ENCODE measurements at places on chromosomes 5 and 9. TPM values are rescaled to one million over a fixed set of nuclear protein-coding genes. Genes with fewer than 3 reads are reported as not detected.

GRCh38 chr9:35771943-35772342 lies 17.9 kb upstream of the MSMP start:
- no peak for DNase-seq

GRCh38 chr9:120310035-120310434 lies 269.9 kb downstream of the CDK5RAP2 start:
- DNase-seq: no peak

DNA sequence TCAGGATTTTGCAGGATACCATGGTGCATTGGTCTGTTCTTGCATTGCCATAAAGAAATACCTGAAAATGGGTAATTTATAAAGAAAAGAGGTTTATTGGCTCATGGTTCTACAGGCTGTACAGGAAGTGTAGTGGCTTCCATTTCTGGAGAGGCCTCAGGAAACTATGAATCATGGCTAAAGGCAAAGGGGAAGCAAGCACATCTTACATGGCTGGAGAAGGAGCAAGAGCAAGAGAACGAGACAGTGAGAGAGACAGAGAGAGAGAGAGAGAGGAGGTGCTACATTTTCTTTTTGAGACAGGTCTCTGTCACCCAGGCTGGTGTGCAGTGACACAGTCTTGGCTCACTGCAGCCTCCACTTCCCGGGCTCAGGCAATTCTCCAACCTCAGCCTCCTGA lies 43.9 kb downstream of the P4HA2 start:
- DNase-seq: no peak

The AK8 gene
- total RNA-seq: not detected

The PCDHB6 gene
- not detected for total RNA-seq

The C6 gene
- total RNA-seq: 0.49 TPM

The NIPBL gene
- total RNA-seq: 129 TPM

The FBN2 gene
- 0.61 TPM for total RNA-seq
